ENCODE measurements at places on chromosomes 1 and 21. TPM values are rescaled to one million over a fixed set of nuclear protein-coding genes. Genes with fewer than 3 reads are reported as not detected.
A peak's percentile ranks its signal among the peaks of the same experiment; 100 is the strongest.

DNA sequence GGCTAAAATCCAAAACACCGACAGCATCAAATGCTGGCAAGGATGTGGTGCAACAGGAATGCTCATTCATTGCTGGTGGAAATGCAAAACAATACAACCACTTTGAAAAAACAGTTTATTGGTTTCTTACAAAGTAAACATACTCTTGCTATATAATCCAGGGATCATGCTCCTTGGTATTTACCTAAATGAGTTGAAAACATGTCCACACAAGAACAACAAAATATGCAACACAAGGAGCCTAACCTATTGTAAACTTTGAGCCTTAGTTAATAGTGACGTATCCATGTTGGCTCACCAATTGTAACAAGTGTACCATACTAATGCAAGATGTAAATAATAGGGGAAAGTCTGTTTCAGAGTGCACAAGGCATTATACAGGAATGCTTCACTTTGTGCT lies 37.2 kb upstream of the PGBD5 start:
- DNase-seq, result no peak

DNA sequence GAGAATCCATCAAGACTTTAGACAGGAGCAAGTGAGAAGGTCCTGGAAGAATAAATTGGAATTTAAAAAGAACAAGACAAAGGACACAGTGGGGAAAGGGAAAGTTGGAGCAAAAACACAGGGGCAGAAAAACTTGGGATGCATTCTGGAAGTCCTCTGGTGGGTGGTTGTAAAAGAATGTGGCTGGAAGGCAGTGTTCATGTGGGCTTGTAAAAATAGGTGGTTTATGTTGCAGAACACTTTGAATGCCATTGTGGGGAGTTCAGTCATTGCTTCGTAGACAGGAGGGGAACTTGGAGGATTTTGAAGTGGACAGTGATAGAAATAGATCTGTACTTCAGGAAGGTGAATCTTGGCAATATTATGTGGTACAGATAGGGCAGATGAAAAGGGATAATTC lies 15.2 kb downstream of the KIF1B start:
- peak; percentile 23 for DNase-seq

GRCh38 chr21:32203877-32204480 lies 74.9 kb downstream of the MIS18A start:
- no peak for DNase-seq

DNA sequence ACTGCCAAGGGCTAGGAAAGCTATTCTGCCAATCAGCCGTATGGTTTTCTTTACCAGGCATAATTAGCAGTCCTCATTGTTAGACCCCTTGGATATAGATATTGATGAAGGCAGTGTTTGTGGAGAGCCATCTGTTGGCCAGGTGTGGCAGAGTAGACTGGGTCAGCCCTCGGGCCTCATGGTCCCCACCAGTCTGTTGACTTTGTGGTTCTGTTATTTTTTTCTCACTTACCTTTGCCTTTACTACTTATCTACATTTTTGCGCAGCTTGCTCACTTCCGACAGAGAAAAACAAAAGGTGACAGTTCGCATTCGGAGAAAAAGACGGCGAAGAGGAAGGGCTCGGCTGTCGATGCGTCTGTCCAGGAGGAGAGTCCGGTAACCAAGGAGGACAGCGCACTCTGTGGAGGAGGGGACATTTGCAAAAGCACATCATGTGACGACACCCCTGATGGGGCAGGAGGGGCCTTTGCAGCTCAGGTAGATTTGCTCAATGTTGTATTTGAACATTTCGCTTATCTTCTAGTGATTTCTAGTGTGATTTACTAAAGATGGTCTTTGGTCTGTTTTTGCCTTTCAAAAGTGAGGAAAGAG lies 2.3 kb downstream of the PCNT start:
- DNase-seq, result no peak

- no peak for DNase-seq
These were observed 106.8 kb downstream of the ATP5PO start for GRCh38 chr21:33808715-33809367.

GRCh38 chr1:198919667-198920398 lies 281.0 kb downstream of the PTPRC start:
- DNase-seq, result no peak

DNA sequence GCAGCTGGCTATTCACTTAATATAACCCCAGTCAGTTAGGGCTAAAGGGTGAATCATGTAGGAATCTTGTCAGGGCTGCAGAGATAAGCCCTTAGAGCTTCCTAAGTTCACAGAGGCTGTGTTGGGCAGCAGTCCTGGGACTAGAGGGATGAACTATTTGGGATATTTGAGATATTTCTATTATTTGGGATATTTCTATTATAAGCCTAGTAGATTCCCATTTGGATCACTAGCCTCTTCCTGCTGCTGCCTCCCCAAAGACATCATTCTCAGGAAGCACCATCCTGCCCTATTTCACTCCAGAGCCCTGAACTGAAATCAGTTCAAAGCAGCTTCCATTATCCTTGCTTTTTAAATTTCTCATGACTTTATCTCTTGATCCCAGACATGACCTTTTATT lies 501.3 kb downstream of the NUF2 start:
- no peak for DNase-seq

- no peak for DNase-seq
These were observed 42.3 kb downstream of the MDM4 start for GRCh38 chr1:204558467-204558866.

DNA sequence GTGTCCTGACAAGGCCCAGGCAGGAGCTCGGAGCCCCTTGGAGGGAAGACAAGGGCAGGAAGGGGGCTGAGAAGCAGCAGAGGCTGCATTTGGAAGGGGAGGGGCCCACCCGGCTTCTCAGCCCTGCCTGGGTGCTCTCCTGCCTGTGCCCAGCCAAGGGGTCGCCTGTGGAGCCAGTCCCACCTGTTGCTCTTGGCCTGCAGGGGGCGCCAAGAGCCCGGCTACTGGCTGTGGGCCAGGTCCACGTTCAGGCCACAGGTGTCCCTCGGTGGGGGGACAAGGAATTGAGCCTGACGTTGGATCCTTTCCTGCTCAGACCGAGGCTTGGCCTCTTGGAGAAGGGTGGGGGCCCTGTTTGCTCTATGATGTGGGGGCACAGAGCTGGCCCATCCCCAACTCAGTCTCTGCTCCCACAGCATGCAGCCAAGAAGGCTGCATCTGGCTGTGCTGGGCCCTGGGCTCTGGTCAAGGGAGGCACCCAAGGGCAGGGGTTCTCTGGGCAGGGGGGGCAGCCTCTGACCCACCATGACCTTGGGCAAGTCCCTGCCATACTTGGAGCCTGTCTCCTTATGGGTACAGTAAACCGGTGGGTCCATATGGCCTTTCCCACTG lies 10.9 kb downstream of the WNT4 start:
- no peak for DNase-seq

GRCh38 chr21:29351691-29352090 lies 53.0 kb downstream of the BACH1 start:
- no peak for DNase-seq

DNA sequence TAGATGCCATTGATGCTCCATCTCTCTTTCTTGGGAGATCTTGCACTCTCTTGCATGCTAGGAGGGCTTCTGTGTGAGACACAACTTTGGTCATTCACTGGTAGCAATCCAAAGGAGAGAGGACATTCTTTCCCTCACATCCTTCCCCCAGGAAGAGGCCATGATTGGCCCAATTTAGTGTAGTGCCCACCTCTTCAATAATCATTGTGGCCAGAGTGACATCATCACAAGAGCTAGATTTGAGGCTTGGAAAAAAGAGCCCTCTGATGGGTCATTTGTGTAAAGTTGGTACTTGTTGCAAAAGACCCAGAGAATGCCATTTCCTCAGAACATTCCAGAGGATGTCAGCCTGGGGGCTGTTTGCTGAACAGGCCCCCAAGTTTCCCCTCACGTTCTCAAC lies 30.2 kb downstream of the S100A6 start:
- no peak for DNase-seq

DNA sequence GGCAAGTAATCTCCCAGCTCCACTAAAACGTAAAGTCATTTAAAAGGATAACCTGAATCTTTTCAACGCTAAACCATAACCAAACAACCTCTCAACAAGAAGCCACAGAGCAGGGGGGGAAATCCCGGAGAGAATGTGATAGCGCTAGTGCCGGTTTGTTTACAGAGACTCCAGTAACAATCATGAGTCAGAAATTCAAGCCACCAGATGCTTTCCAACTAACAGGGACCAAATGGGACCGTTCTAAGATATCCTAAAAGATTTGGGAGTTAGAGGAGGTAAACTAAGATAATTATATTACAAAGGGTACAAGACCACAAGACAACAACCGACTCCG lies 825 bp downstream of the DCAF8 start:
- DNase-seq, result peak; percentile 77

- no peak for DNase-seq
These were observed 49.4 kb downstream of the H3-3A start for GRCh38 chr1:226111883-226112261.

- no peak for DNase-seq
These were observed 71.0 kb downstream of the OLFML2B start for GRCh38 chr1:161952607-161953172.

DNA sequence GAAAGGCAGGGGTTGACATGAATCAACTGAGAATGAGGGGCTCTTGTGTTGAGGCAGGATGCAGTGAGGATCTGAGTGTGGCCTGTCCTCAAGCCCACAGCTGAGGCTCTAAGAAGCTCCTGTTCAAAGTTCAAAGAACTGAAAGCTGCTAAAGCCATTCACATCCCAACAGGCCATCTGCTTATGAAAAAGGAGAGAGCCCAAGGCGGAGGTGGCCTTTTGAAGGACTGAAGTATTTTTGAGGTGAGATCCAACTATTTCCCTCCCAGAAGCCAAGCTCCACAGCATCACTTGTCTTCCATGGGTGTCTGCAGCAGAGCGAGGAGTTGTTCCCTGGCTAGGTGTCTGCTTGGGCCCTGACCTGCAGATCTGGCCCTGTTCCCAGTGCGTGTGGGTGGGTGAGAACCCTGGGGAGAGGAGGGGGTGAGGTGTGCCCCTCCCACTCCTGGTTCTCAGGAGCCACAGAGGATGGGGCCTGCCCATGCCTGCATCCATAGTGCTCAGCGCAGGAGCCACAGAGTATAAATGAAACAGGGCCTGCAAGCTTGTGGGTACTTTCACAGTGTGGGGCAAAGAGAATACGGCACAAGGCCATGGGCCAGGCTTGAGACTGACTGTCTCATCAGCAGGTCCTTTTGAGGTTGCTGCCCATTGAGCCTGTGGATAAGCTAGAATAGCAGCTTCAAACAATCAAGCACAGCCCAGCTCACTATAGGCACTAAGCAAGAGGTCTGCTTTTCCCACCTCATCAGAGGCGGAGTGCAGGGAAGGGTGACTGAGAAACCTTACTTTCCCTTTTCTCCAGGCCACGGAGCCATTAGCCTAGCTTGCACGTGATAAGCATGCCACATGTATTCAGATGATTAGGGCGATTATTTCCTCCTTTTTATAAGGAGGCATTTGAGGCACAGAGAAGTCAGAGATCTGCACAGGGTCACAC lies 15.7 kb downstream of the REG4 start:
- DNase-seq, result no peak

DNA sequence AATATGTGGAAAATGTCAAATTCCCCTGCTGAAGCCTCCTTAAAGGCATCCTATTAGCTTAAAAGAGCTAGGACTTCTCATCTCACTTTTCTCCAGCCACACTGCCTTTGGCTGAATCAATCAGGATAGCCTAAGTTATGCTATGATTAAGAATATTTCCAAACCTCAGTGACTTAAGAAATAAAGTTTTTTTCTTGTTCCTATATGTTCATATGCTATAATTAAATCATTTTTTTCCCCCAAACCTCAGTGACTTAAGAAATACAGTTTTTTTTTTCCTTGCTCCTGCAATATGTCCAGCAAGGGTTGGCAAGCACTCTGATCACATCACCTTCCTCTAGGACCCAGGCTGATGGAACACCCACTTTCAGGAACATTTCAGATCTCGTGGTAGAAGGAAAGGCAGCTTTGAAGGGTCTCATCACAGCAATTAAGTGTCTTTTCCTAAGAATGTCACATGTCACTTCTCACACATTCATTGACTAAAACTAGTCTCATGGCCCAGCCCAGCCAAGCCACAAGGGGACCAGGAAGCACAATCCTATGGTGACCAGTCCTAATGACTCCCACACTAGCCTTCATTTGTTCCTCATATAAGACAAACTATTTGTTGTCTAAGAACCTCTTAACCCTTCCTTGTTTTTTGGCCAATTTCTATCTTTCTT lies 6.3 kb upstream of the JUN start:
- DNase-seq, result no peak

DNA sequence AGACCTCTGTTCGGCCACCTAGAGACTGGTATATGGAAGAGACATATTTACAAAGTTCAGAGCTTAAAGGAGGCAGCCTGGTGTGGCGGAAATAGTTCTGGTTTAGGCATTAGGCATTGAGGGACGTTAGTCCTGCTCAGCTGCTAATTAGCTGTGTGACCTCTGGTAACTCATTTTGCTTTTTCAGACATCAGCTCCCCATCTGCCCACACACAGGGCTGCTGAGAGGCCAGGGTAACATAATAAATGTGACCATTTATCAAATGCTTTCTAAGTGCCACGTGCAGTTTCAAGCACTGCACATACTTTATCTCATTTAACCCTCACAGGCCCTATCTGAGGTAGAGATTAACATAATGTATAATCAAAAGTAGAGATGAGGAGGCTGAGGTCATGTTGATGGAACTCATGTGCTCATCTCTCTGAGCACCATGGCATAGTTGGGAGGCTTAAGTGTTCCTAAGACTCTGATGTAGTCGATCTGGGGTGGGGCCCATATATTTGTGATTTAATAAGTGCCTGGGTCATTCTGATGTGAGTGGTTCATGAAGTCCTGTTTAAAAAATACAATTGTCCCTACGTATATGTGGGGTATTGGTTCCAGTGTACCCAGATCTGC lies 267.2 kb upstream of the PLXNA2 start:
- no peak for DNase-seq

DNA sequence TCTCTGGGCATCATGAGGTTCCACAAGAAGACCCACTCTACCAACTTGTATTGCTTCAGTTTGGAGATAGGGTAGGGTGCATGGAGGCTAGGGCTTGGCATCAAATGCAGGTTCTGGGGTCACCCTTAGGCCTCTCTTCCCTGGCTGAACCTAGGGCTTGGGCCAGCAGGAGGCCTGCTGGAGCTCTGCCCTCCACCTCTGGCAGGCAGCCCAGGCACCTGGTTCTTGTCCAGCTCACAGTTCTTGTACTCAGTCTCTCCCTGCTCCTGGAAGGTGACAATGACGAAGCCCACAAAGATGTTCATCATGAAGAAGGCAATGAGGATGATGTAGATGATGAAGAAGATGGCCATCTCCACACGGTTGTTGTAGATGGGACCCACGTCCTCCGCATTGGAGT lies 37.5 kb upstream of the KIF21B start:
- DNase-seq, result no peak

The PKP1 gene
- polyA plus RNA-seq, result 0.24 TPM

The IGSF9 gene
- 19.5 TPM for polyA plus RNA-seq

The MAP1LC3C gene
- 1.2 TPM for polyA plus RNA-seq

The RPE65 gene
- polyA plus RNA-seq, result 0.10 TPM

The EXOC8 gene
- 10.6 TPM for polyA plus RNA-seq

The SSBP3 gene
- 105 TPM for polyA plus RNA-seq

The NPL gene
- polyA plus RNA-seq, result 7.4 TPM

The TLR5 gene
- 5.9 TPM for polyA plus RNA-seq

The CD55 gene
- polyA plus RNA-seq, result 37.2 TPM

The GUCA2B gene
- polyA plus RNA-seq, result not detected

The ETV3 gene
- 27.2 TPM for polyA plus RNA-seq

The SLAMF6 gene
- 0.09 TPM for polyA plus RNA-seq
